Activated naive CD4-positive, alpha-beta T cell treated with anti-CD3 and anti-CD28 coated beads, Interleukin-2, amount 10 ng/mL, durations not matched to agents 7 days and 5 days (primary cell): ENCODE measurements at places on chromosomes 6 and 20.

GRCh38 chr20:54167909-54168872 is 5.6 kb downstream of the CYP24A1 start:
- DNase-seq: no peak

- DNase-seq: no peak
Observed at GRCh38 chr6:74356391-74356790, 660.4 kb downstream of the CD109 start.

- DNase-seq: no peak
Observed at GRCh38 chr6:89295981-89296380, 19.1 kb downstream of the GABRR2 start.

DNA sequence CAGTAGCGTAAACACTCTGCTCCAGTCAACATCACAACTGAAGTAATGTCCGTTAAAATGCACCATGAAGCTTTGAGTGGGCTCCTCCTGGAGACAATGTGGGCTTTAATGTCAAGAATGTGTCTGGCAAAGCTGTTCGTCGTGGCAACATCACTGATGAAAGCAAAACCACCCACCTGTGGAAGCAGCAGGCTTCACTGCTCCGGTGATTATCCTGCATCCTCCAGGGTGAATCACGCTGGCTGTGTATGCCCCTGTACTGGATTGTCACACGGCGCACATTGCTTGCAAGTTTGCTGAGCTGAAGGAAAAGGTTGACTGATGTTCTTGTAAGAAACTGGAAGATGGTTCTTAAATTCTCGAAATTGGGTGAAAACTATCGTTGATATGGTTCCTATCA is 128.5 kb downstream of the MOXD1 start:
- DNase-seq: no peak

DNA sequence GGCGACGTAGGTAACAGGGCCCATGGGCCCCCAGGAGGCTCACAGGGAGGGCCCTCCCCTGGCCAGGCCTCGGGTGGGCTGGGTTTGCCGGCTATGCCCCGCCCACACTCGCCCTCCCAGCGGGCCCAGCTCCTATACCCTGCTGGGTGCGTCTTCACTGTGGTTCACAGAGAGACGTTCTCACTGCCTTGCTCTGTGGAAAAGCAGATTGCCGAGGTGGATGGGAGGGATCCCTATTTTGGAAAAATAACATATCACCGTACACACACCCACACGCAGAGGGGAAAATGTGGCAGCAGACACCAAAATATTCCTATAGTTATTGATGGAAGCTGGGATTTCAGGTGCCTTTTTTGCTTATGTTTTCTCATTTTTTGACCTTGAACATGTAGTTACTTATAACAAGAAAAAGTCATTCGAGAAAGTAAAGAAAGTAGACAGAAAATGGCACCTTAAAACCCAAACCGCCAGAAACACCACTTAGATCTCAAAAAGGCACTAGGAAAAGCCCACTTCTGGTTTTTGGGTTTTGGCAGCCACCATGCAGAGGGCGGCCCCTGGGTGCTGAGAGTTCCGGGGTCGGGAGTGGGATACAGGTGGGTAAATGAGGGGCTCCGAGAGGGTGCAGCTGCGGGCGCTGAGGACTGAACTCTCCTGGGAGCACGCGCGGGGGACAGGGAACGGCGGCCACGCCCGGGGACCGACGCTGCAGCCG is 49.4 kb downstream of the TMEM242 start:
- DNase-seq: peak; percentile 74

- DNase-seq: no peak
Observed at GRCh38 chr6:71410681-71411080, 122.1 kb downstream of the OGFRL1 start.

DNA sequence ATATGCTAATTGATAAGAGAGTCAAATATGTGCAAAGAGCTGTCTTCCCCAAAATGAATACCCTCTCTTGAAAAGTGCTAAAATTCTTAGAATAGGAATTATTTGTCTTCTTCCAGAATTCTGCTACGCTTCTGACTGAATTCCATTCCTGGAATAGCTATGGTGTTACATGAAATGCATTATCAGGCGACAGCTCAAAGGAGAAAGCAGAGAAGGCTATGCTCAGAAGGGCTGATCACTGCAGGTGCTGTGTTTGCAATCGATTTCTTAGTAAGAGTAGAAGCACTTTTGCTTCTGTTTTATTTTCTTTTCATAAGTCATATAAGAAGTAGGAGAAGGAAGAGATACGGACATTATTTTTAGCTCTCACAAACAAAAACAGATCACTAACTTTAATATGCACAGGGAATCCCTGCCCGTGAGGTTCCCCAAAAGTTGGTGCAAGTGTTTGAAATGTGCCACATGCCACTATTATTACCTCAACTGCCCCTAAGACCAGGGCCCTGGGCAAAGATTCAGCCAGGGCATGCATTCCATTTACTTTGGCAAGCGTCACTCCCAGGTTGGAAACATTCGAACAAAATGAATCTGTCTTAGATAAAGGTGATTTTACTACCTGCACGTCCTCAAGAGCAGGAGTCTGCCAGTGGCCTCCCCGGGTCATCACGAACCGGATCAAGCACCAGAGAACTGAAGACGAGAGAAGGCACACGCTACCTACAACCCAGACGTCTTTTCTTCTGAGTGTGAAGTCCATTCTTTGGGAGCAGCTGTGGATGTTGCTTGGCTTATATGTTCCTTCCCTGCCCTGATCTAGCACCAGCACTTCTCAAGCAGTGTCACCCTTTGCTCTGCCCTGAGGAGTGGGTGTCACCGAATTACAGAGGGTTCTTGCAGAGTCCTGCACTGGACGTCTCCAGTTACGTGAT is 7.2 kb downstream of the MYLK4 start:
- no peak for DNase-seq

DNA sequence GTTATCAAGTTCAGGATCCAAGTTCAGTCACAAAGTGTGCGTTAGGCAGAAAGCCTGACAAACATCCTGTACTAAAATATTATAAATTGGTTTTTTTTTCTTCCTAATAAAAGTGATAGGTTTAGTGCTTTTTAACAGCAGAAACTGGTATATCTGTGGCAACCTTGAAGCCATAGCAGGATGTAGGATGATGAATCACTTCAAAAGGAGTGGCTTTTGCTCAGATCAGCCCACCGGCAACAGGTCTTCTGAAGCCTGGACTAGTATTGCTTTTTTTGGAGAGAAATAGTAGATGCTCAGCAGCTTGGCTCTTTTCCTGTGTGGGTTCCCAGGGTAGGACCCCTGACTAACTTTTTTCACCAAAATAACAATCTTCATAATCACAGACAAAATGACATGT is 190.8 kb downstream of the EPM2A start:
- no peak for DNase-seq

GRCh38 chr6:31609519-31610406 is 5.3 kb upstream of the AIF1 start:
- DNase-seq: no peak

- no peak for DNase-seq
Observed at GRCh38 chr6:98047871-98048270, 764.9 kb upstream of the MMS22L start.

DNA sequence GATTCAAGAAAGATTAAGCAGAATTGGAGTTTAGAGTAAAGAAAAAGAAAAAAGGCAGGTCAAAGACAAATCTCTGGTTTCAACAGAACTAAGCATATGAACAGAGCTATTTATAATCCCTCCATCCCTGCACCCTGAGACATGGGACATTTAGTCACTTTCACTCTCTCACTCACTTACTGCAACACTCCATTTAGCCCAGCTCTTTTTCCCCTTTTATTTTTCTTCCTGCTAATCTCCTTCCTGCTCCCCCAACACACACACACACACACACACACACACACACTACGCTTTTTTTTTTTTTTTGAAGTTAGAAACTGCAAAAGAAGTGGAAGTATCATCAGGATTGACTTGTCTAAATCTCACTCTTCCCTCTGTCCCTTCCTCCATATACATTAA is 45.1 kb upstream of the TBC1D7 start:
- no peak for DNase-seq

- DNase-seq: no peak
Observed at GRCh38 chr6:55536391-55536956, 42.5 kb downstream of the HMGCLL1 start.

GRCh38 chr6:41801380-41801779 is 13.9 kb downstream of the TOMM6 start:
- no peak for DNase-seq

DNA sequence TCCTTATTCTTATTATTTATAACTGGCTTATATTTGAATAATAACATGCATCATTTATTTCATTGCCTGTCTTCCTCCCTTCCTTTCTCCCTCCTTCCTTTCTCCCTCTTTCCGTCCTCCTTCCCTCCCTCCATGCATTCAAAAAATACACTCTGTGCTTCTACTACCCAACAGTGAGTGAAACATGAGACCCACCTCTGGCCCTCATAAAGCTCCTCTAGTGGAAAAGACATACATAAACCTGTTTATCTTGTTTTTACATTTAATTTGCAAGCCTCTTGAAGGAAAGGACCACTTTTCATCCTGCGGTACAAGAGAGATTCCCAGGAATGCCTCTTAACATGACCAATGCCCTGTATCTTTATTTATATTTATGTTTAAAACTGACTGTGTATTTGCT is 21.8 kb upstream of the ISM1 start:
- DNase-seq: no peak

GRCh38 chr20:64072498-64073063 is 6.7 kb downstream of the RGS19 start:
- DNase-seq: no peak

DNA sequence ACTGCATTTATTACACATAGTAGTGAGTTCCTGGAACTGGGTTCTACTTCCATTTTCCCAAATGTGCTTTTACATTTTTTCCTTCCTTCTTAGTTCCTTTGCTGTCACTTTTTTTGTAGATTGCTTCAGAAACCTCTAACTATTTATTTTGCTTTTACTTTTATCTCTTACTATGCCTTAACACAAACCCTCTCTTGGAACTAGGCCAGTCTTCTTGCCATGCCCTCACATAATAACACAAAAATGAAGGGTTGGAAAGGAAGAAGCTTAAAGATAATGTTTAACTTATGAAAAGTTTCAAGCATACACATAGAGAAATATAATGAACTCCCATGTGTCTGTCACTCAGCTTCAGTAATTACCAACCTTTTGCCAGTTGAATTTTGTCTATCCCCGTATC is 27.1 kb downstream of the TOP1 start:
- DNase-seq: no peak

- no peak for DNase-seq
Observed at GRCh38 chr6:71452697-71453370, 164.2 kb downstream of the OGFRL1 start.

- DNase-seq: no peak
Observed at GRCh38 chr20:60255415-60255814, 297.2 kb downstream of the CDH26 start.

GRCh38 chr20:14049111-14049510 is 53.8 kb downstream of the MACROD2 start:
- no peak for DNase-seq

DNA sequence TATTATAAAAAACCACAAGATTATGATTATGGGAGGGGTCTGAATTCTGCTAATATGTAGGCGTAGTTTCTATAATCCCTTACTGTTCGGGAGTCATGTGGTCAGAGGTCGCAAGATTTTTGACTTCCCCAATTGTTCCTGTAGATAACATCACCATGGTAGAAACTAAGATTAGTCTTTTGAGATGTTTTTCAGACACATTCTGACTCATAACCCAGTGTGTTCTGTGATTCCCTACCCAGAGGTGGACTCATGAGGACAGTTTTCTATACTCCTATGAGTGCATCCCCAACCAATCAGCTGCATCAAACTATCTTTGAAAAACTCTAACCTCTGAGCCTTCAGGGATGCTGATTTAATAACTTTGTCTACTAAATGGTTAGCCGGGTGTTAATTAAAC is 175.5 kb downstream of the RFPL4B start:
- DNase-seq: no peak

- DNase-seq: no peak
Observed at GRCh38 chr6:100230115-100230952, 234.4 kb downstream of the SIM1 start.

GRCh38 chr6:79927758-79928157 is 19.6 kb downstream of the ELOVL4 start:
- DNase-seq: no peak

DNA sequence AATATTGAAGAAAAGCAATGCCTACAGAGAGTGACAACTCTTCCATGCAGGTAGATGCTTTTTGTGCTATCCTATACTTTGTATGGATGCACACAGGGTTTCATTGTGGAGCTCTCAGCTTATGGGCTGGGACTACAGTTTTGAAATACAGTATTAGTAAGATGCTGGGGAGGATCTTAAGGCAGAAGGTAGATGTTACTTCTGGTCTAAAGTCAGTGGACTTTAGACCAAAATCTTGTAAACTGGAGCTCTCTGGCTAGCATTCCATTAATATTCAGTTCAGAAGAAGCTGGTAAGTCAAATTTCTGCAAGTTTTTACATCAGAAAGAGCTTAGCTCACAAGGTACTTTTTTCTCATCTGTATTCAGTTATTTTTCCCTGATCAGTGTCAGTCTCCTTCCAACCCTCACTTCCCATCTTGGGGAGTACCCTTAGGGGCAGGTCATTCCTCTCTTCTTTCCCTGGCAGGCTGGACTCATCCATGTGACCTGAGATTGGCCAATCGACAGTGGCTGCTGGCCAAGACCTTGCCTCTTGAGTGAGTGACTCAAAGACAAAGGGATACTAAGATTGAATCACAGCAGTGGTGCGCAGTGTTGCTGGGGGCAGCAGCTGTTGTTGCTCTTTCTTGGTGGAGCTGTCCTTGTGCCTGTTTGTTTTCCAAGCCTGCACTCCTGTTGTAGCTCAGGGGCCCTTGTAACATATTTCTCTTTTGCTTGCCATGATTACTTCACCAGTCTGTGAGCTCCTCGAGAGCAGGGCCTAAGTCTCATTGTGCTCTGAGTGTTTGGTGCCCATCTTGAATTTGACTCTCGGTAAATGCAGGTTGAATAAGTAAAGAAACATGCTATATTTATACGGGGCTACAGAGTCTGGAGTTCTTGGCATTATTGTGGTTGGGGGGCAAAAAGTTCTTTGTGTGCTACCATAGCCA is 2.8 kb upstream of the PHF20 start:
- DNase-seq: peak; percentile 43

DNA sequence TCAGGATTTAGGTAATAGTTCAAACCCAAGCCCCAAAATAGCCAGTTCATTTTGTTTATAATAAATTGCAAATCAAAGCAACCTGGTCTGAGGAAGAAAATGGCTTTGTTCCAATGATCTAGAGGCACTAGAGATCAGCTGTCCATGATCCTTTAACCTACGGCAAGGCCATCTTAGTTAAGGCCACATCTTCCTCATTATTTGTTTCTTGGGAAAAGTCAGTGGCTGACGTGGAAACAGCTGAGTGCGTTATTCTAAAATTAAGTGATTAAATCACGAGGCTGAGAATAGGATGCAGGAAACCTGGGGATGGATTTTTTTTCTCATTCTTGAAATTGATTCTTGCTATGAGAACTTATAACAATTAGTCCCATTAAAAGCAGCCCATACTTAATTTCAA is 10.1 kb upstream of the TENT5A start:
- no peak for DNase-seq

GRCh38 chr20:48265791-48266190 is 480.5 kb upstream of the SULF2 start:
- DNase-seq: no peak

GRCh38 chr6:113564371-113565171 is 292.6 kb upstream of the MARCKS start:
- no peak for DNase-seq
